ENCODE measurements at places on chromosomes 4 and X. TPM values are rescaled to one million over a fixed set of nuclear protein-coding genes. Genes with fewer than 3 reads are reported as not detected.

- no peak for DNase-seq
Measured at GRCh38 chrX:18722500-18723071, 15.1 kb downstream of the PPEF1 start.

DNA sequence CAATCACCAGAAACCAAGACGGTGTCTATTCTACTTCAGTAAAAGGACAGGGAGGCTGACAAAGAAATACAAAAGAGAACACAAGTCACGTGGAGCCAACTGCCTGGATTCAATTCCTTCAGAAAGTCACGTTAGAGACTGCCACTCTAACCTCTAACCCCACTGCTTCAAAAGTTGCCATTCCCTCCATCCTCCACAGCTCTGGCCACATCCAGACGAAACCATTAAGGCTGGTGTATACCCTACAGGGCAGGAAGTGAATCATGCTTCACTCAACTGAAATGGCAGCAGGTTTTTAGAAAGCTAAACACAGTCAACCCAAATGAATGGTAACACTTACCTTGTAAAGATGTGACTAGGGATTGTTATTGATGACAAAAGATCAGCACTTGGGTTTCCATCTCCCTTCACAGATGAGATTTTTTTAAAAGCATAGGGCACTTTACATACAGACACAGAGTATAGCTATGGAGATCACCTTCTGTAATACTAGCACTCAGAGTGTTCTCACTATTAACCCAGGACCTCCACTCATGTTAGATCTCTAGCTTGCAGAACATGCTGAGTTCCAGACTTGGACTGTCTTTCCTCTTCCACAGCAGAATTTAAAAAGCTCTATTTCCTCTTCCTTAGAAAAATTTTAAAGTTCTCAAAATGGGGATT lies 37.4 kb downstream of the MAML3 start:
- DNase-seq, result peak; percentile 83

The COL4A5 gene
- total RNA-seq, result 7.2 TPM

The TMEM154 gene
- total RNA-seq, result 8.1 TPM

DNA sequence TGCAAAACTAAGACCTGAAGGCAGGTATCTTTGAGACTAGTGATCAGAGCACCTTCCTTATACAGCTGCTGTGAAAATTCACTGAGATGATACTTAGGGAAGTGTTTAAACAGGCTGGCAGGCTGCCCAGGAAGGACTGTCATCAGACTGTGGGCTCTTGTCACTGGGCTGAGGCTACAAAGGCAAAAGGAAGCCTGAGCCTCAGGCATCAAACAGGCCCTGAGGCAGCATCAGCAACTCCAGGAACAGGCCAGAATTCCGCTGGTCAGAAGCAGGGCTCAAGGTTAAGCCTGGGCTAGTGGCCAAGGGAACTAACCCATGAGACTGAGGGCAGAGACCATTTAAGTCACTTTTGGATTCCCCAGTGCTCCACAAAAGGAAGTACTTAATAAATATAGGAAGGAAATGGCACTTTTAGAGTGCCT lies 12.8 kb downstream of the PJA1 start:
- DNase-seq, result peak; percentile 92

- no peak for DNase-seq
Measured at GRCh38 chrX:82219129-82219528, 1017.2 kb downstream of the SH3BGRL start.

DNA sequence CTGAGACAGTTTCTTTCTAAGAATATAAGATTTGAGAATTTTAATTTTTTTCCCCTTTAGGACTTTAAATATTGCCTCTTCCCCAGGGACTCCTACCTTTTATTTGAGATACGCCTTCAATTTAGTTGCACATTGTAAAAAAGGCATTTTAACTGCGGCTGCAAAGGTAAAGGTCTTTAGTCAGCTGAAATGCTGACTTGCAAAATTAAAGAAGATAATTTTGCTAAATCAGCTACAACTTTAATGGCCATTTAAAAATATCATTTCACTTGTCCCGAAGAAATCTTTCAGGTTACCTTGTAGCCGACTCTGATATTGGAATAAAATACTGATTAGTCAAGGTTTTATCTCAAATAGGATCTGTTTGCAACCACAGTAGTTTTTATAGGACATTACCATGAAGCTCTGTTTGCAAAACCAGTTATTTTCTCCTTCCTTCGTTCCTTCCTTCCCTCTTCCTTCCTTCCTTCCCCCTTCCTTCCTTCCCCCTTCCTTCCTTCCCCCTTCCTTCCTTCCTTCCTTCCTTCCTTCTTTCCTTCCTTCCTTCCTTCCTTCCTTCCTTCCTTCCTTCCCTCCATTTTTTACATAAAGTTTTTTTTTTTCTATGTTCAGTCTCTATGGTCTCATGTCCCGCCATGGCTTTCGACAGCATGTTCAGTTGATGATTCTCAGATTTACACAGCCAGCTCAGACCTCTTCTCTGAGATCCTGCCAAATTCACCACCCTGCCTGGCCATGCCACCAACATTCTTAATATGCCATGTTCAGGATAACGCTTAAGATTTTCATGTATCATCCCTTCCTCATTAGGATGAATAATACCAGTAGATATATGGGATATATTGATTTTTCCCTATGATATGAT lies 405.4 kb upstream of the PRKX start:
- DNase-seq, result no peak

The TKTL1 gene
- 0.22 TPM for total RNA-seq

GRCh38 chrX:97517763-97518162 lies 634.1 kb downstream of the RPA4 start:
- no peak for DNase-seq

The WNK3 gene
- 3.6 TPM for total RNA-seq

- DNase-seq, result no peak
Measured at GRCh38 chr4:189463734-189464133, 476.9 kb upstream of the FRG1 start.

GRCh38 chr4:126541820-126542219 lies 1090.9 kb upstream of the INTU start:
- no peak for DNase-seq

DNA sequence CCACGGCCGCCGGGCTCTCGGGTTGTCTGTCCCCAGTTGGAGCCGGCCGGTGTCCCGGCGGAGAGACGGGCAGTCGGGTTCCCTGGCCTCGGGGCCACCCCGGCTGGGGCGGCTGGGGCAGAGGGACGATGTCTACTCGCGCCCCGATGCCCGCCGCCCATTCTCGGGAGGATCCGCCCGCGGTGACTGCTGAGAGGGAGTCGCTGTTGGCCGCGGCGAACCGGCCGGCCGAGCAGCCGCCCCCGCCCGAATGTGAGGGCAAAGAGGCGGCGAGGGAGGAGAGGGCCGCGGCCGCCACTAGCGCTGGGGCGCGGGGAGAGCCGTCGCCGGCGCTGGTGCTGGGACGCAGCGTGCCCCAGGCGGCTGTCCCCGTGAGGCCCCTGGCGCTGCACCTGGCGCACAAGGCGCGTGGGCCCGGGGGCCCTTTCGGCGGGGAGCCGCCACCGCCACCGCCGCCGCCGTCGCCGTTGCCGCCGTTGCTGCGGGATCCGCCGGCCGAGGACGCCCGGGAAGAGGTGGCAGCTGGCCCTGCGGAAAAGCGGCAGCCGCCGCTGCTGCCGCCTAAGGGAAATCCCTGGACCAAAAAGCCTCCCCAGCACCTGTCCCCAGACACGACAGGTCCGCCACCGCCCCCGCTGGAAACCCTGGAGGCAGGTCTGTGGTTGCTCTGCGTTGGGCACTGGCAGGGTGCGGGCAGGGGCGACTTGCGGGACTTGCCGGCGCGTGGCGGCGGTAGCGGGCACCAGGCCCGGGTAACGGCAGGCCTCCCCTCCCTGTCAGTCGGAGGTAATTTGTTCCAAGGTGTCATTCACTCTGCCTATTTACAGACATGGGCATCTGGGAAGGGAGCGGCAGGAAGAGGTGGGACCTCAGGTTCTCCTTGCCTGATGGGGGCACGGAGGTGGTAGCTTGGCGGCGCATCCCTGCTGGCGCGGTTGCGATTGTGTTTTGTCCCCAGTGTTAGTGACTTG lies 739 bp downstream of the LARP1B start:
- peak; percentile 63 for DNase-seq

- DNase-seq, result peak; percentile 41
Measured at GRCh38 chr4:56619160-56619559, 61.9 kb downstream of the HOPX start.

Data from M059J (cell line).